ENCODE measurements at places on chromosomes 3 and 15. TPM values are rescaled to one million over a fixed set of nuclear protein-coding genes. Genes with fewer than 3 reads are reported as not detected.
A peak's percentile ranks its signal among the peaks of the same experiment; 100 is the strongest.

DNA sequence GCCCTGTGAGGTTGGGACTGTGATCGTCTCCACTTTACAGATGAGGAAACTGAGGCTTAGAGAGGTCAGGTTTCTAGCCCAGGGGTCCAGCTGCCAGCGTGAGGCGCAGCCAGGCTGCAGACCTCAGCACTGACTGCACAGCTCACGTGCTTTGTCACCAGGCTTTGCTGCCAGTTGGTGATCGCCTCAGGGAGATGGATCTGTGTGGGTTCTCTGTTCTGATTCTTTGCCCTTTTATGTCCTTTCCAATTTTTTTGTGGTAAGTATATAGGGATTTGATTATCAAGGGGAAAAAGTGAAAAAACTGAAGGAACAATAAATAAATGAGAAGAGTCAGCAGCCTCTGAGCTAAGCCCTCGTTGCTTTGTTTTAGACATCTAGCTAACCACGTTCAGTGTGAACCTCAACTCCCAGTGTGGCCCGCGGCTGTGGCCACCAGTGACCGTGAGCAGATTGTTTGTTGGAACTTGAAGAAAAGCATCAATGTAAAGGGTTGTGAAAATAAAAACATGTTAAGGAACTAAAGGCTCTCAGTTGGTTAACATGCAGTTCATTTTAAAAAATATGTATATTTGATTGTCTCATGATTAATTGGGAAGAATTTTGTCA is 117.6 kb downstream of the PDE8A start:
- DNase-seq: no peak
- peaks cover 5% of the 10 kb centered on the region for H3K4me1 ChIP-seq
- no peak overlapping the region for H3K27ac ChIP-seq
- H3K27me3 ChIP-seq: no peaks in the 10 kb centered on the region
- H3K36me3 ChIP-seq: peaks cover 16% of the 10 kb centered on the region
- no peak overlapping the region for H3K4me3 ChIP-seq

The NR2E3 gene
- total RNA-seq: not detected

- no peak for DNase-seq
- no peaks in the 10 kb centered on the region for H3K4me1 ChIP-seq
- no peak overlapping the region for H3K4me3 ChIP-seq
- no peak overlapping the region for H3K27ac ChIP-seq
- no peaks in the 10 kb centered on the region for H3K27me3 ChIP-seq
Observed at GRCh38 chr15:76979996-76980520, 14.9 kb upstream of the PSTPIP1 start.

The NME9 gene
- total RNA-seq: 0.62 TPM

DNA sequence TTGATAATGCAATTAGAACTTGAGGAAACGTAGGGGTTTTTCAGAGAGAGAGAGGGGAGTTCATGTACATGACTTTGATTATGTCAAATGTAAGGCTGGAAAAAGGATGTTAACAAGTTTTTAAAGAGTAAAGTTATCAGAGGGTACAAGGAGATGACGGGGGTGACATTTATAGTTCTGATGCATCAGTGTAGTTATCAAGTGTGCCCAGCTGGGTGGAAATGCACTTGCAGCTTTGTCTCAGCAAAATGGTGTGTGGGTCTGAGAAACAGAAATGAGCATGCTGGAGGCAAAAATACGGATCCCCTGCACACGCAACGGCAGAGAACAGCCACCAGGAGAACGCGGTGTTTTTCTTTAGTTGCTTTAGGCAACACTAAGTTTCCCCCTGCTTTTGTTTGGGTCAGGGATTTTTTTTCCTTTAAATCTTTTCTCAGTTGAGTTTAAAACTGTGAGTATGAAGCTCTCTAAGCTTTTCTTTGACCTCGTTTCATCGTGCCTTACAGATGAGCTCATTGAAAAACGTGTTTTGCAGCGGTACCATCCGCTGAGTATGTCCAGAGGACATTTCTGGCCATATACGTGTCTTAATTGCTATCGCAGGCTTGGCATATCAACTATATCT is 205.4 kb downstream of the PDZRN3 start:
- H3K27ac ChIP-seq: peak overlapping the region; percentile 16
- no peaks in the 10 kb centered on the region for H3K36me3 ChIP-seq
- H3K4me1 ChIP-seq: no peaks in the 10 kb centered on the region
- DNase-seq: peak; percentile 32

DNA sequence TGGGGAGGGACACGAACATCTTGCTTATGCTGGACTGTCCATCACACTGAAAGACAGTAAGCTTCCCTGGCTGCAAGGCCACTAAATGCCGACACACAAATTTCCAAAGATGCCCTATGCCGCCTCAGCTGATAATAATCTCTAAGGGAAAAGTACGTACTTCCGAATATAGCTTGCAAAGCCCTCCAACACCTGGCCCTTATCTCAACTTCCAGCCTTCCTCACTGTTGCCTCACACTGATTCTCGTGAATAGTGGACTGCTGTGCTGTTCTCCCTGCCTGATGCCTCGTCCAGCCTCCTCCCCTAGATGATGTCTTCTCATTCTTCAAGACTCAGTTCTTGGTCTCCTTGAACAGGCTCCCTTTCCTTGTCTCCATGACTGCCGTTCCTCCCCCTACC is 72.3 kb downstream of the CD47 start:
- no peaks in the 10 kb centered on the region for H3K4me1 ChIP-seq
- H3K36me3 ChIP-seq: no peaks in the 10 kb centered on the region
- H3K4me3 ChIP-seq: no peak overlapping the region
- no peak overlapping the region for H3K27ac ChIP-seq

GRCh38 chr15:57640930-57641682 is 49.4 kb downstream of the MYZAP start:
- no peaks in the 10 kb centered on the region for H3K4me1 ChIP-seq
- peak; percentile 13 for DNase-seq
- peaks cover 5% of the 10 kb centered on the region for H3K27me3 ChIP-seq
- no peaks in the 10 kb centered on the region for H3K36me3 ChIP-seq
- no peak overlapping the region for H3K4me3 ChIP-seq
- H3K27ac ChIP-seq: no peak overlapping the region

- no peak overlapping the region for H3K27ac ChIP-seq
- H3K4me1 ChIP-seq: no peaks in the 10 kb centered on the region
- H3K27me3 ChIP-seq: peaks cover 4% of the 10 kb centered on the region
- no peaks in the 10 kb centered on the region for H3K36me3 ChIP-seq
Observed at GRCh38 chr3:73291541-73291940, 230.1 kb downstream of the EBLN2 start.

GRCh38 chr3:37986479-37987314 is 3.9 kb upstream of the VILL start:
- H3K36me3 ChIP-seq: no peaks in the 10 kb centered on the region
- H3K4me3 ChIP-seq: no peak overlapping the region
- H3K27ac ChIP-seq: no peak overlapping the region

The SLC22A14 gene
- total RNA-seq: 0.45 TPM

The DISP2 gene
- total RNA-seq: 3.7 TPM

The LRRC2 gene
- 0.36 TPM for total RNA-seq

The CORO2B gene
- 6.2 TPM for total RNA-seq

- no peaks in the 10 kb centered on the region for H3K4me1 ChIP-seq
- H3K27me3 ChIP-seq: no peaks in the 10 kb centered on the region
- DNase-seq: no peak
- H3K27ac ChIP-seq: no peak overlapping the region
- no peak overlapping the region for H3K4me3 ChIP-seq
- H3K36me3 ChIP-seq: no peaks in the 10 kb centered on the region
Observed at GRCh38 chr3:143783851-143784370, 64.4 kb downstream of the SLC9A9 start.

Data from astrocyte (in vitro differentiated cells and primary cell).